Stimulated activated CD4-positive, alpha-beta T cell treated with anti-CD3 and anti-CD28 coated beads, Interleukin-1b, Interleukin-23, amount 100 ng/mL, for 48 hours (primary cell): ENCODE measurements at places on chromosomes 4 and X.

GRCh38 chr4:116223040-116223732 lies 862.2 kb downstream of the TRAM1L1 start:
- DNase-seq: no peak

DNA sequence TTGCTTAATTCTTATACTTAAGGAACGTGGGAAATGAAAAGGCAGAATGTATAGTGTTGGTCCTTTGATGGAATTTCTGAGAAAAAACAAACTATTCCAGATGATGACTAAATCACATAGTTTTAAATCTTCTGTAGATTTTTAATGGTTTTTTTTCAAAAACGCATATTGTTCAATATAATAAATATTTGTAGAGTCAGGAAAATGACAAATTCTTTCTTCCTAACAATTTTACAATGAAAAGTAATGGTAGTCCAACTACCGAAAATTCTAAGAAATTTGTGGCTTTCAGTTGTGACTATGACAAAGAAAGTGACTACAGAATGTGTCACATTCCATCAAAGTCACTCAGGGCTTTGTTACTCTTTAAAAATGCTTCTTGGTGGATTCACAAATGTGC lies 164.8 kb upstream of the PITX2 start:
- DNase-seq: no peak

DNA sequence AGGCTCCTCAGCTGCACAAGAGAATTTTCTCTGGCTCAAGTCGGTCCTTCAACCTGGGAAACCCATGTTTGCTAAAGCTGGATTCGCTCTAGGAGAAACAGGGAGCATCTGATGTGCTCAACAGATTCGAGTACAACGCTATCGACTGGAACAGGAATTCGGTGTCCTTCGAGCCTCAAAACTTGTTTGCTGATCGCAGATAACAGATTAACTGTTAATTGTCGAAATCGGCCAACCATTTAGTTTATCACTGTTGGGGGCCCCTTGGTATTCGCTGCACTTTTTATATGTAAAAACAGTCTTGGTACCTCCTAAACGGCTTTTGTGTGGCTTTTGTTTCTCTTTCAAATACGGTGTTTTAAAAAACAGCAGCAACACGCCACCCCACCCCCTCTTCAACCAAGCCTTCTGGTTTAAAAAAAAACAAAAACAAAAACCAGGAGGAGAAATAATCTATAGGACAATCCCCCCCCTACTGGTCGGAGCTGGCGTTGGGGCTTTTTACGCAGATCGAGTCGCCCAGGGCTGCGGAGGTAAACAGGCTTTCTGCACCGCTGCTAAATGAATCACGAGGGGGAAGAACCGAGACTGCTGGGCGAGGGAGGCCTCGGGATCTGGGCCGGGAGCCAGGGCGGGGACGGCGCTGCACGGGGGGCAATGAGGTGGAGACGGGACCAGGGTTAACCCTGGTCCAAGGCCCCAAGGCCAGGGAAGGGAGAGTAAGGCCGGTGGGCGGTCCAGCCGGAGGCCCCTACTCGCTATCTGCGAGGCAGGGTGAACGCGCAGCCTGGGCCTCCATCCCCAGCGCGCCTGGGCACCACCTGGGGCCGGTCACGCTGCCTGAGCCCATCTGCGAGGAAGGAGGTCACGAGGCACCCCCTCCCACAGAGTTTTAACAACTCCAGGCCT lies 71.7 kb upstream of the BCOR start:
- peak; percentile 81 for DNase-seq

GRCh38 chrX:139903210-139903609 lies 29.6 kb downstream of the ATP11C start:
- DNase-seq: no peak

- no peak for DNase-seq
These were observed 89.1 kb downstream of the TBC1D9 start for GRCh38 chr4:140666889-140667614.

GRCh38 chrX:131331152-131331551 lies 42.0 kb upstream of the IGSF1 start:
- DNase-seq: no peak

- peak; percentile 49 for DNase-seq
These were observed 67.1 kb downstream of the DTHD1 start for GRCh38 chr4:36348403-36348938.

DNA sequence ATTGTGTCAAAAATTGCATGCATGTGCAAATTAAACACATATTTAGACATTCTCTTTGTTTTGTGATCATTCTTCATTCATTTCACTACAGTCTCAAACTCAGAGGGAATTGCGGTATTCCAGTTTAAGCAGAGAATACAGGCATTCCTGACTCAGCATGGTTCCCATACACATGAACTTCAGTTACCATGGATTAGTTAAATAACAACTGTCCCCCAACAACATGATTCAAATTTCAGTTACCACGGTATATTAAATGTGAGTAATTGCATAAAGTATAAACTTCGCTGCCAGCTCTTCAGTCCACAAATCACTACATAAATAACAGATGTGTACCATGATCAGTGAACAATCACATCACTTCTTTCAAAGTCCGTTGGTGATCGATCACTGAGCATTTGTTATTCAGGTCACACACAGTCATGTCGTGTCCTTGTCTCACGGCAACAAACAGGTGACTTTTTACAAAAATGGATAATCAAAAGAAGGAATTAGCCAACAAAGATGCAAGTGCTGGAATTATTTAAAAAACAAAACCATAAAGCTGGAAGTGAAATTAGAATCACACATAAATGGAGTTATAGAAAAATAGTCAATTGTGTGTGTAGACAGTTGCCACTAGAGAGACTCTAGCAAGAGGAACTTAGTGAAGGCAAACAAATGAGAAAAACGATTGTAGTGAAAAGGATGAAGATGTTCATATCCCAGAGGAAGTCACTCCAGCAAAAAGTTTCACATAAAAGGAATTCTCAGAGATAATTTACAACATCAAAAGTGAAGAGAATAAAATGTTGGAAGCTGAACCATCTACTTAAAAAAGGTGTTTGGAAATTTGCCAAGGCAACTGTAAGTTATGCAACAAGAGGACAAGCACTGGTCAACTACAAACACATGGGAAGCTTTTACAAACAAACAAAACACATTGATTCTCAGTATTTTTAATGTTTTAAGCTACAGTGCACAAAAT lies 138.6 kb upstream of the SMARCAD1 start:
- no peak for DNase-seq

- DNase-seq: no peak
These were observed 471.6 kb downstream of the ZIC3 start for GRCh38 chrX:138037548-138037947.

DNA sequence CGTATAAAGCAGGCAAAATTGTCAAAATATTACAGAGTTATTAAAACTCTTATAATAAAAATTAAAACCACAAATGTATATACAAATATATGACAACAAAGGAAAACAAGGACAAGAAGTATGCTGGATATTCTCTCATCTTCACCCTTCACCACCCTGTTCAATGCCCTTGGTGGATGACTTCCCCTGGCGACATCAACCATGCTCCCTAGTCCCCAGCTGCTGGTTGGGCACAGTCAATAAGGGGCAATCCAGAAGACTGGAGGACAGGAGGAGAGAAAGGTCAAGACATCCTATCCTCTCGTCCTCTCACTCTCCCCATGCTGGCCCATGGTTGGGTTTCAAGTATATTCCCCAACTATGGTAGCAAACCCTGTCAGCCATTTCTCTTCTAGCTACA lies 71.2 kb downstream of the CXCL13 start:
- DNase-seq: no peak

DNA sequence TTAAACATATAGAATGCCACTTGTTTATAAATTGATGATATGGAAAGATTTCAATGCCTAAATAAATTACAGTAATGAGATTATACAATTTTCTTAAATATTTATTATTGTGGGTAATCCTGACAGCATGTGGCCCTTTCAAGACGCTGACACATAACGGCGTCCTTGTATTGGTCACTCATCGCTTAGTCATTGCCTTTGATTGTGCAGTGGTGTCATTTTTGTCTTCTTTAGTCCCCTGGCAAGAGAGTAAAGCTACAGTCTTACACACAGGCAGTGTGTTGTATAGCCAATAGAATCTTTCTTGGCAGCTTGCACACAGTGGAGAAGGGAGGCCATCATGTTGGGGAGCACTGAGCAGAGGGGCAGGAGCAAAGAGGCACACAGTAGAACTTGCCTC lies 361.8 kb upstream of the GALNT7 start:
- no peak for DNase-seq

- DNase-seq: peak; percentile 77
These were observed 4.5 kb upstream of the CXCR3 start for GRCh38 chrX:71622576-71623450.

- no peak for DNase-seq
These were observed 208.6 kb upstream of the TECRL start for GRCh38 chr4:64617800-64618199.

DNA sequence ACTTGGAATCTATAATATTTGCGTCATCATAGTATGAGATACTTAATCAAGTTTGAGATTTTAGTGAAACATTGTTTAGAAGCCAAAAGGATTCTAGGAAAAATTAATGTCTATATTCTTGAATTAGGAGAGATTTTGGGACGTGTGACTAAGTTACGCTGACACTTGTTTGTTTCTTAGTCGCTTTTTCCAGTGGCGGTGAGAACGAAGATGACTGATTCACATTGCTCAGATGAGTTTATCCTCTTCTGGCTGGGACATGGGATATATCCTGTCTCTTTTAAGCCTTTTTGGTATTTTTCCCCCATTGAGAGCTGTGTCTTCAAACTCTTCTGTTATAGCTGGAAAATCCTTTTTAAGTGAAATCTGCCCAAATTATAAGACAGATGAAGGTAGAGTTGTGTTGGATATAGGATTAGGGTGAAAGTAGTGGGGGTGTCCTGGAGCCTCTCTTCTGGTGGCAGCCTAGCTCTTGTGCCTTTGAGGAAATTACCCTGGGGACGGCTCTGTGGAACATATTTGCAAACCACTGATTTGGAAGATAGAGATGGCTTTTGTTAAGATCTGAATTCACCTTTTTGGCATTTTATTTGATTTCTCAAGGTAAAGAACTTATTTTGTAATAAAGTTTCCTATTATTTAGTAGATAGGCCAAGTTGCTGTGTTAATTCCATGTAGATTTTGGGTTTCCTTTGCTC lies 49.7 kb downstream of the HTT start:
- peak; percentile 35 for DNase-seq

DNA sequence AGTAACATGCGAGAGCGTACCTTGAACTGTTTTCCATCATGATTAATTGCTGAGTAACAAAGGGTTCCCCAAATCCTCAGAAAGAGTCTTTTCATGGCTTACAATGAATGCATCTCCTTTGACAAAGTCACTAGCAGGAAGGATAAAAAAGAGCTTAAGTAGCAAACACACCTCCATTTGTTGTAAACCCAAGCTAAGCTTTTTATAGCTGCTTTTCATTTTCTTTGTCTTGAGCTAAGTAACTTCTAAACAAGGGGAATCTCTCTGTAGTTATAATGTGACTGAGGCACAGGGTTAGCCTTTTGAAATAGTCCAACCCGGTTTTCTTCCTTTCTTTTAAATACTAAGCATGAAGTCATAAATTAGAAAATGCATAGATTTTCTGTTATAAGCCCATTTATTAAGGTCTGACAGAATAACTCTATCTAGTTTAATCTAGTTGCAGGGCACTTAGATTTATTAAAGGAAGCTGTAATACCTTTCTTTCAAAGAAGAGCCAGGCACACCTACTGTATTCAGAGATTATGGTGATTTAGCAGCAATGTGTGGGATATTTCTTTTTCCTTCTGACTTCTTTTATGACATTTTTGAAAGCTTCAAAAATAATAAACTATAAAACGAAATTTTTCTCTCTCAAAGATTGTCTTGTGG lies 226.9 kb upstream of the SMIM31 start:
- no peak for DNase-seq

DNA sequence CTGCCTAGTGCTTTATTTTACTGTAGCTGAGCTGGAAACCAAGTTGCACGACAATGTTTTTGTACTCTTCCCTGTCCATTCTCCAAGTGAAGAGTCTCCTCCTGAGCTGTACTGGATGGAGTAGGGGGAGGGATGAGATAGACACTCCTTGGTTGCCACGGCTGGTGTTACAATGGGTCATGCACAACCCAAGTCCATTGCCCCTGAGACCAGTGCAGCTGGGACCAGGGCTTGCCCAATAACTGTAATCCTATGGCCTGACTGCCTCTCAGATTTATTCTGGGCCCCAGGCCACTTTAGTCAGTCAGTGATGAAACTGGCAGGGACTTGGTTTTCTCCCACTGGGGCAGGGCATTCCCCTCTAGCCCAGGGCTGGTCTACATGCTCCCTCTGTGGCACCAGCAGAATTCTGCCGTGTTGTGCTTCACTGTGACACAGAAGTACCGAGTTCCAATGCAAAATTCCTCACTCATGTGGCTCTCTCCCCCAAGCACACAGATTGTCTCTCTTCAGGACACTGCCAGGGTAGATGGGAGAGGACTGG lies 203.3 kb upstream of the PCDH18 start:
- DNase-seq: no peak

- DNase-seq: no peak
These were observed 44.8 kb downstream of the SPANXN3 start for GRCh38 chrX:143472347-143472938.

- DNase-seq: peak; percentile 35
These were observed 15.2 kb upstream of the ANXA10 start for GRCh38 chr4:168076989-168077725.

GRCh38 chrX:148658115-148658730 lies 157.8 kb downstream of the AFF2 start:
- no peak for DNase-seq

DNA sequence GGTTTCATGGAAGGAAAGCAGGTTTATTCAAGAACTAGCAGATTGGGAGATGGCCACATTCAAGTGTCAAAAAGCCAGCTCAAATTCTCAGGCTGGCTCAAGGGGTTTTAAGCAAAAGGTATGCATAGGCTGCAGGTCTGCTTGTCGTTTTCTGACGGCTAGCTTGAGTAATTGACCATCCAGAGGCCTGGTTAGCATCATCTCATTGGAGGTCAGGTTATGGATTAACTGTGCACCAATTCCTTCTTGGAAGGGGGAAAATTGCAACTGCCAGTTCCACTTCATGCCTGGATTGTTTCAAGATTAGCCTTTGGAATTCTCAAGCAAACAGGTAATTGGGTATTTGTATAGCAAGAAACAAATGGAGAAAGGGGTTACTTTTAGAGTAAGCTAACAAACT lies 62.1 kb downstream of the FUNDC1 start:
- DNase-seq: no peak

- DNase-seq: no peak
These were observed 139.9 kb upstream of the GPRIN3 start for GRCh38 chr4:89447543-89447942.

DNA sequence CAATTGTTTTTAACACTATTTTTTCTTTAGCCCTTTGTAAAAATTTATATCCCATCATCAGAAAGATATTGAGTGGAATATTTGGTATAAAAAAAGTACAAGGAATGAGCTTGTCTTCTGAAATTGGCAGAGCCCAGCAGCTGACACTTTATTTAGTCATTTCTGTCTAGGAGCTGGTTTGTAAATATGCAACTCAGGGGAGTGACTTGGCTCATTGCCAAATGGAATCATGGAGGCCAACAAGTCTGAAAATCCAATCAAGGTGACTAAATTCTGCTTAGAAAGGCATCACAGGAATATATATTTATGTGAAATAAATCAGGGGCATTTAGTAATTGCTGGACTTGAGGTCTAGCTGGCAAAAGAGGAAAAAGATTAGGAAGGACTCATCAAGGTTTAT lies 74.4 kb downstream of the OTC start:
- no peak for DNase-seq

GRCh38 chr4:110124711-110125110 lies 73.7 kb downstream of the ELOVL6 start:
- no peak for DNase-seq

GRCh38 chr4:74555231-74555630 lies 110.3 kb downstream of the AREG start:
- DNase-seq: no peak
